Chondrocyte (in vitro differentiated cells): ENCODE measurements at places on chromosomes 1 and 21. TPM values are rescaled to one million over a fixed set of nuclear protein-coding genes. Genes with fewer than 3 reads are reported as not detected.

GRCh38 chr21:26453267-26453666 lies 119.8 kb downstream of the CYYR1 start:
- no peak for DNase-seq

METTL25B gene
- 11.4 to 17.1 TPM (median 14.1 TPM) in 3 replicates for total RNA-seq

DNA sequence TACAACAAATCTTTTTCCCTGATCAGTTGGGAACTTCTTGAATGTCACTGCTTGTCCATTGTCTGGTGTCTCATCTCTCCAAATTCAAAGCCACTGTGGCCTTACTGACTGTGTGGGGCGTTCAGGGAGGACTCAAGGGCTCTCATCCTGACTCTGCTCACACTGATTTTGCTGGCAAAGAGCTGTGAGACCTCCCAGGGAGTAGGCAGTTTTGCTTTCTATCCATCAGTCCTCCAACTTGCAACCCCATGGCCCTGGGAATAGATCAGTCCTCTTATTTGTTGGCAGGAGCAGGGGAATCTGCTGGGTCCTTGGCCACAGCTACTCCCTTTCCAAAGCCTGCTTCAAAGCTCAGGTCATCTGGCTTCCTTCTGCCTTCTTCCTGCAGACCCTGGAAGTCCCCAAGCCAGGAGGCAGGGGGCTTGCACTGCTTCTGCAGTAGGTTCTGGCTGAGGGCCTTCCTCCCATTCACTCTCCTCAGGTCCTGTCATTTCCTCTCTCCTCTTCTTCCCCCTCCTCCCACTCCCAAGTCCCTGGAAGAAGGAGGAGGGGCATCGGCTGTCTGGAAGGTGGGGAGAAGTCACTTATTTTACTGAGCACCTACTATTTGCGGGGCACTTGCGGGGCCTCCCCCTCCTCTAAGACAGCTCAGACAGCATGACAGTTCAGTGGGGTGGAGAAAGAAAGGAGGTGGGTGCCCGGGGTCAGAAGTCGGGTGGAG lies 876 bp upstream of the NAV1 start:
- no peak for DNase-seq

DNA sequence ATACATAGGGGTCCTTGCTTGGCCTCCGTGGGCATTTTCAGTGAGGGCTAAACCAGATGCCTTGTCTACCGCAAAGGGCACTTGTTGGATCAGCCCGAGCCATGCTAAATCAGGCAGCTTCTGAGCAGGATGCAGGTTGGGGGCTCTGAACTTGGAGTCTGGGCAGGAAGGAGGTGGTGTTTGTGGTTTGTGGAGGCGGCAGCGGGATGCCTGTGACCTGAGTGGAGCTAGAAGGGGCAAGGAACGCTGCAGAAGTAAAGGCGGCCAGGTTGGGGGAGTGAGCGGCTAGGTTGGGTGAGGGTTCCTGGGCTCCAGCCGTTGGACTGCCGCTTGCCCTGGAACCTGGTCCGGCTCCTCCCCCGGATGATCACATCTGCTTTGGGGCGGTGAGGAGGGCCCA lies 183.9 kb downstream of the CAMTA1 start:
- no peak for DNase-seq

- no peak for DNase-seq
Measured at GRCh38 chr1:72521659-72522058, 239.3 kb upstream of the NEGR1 start.

PROX1 gene
- 0.28 to 0.36 TPM (median 0.32 TPM) in 3 replicates for total RNA-seq

GRCh38 chr21:45496151-45496967 lies 45.9 kb downstream of the SLC19A1 start:
- DNase-seq, result peak; percentile 78

DNA sequence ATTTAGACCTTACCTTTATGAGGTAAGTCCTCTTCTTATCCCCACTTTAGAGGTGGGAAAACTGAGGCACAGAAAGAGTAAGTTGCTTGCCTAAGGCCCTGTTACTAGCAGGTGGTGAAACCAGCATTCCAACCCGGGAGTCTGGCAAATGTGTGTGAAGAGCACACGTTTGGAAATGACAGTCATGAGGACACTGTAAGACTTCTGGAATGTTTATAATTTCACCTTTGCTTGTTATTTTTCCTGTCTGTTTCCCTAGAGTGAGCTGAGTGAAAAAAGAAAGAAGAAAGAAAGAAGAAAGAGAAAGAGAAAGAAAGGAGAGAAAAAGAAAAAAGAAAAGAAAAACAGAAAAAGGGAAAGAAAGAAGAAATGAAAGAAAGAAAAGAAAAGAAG lies 21.2 kb upstream of the LGALS8 start:
- DNase-seq, result no peak

GBP7 gene
- not detected in 3 replicates for total RNA-seq

- DNase-seq, result no peak
Measured at GRCh38 chr1:22142315-22143064, 407 bp downstream of the WNT4 start.

DNA sequence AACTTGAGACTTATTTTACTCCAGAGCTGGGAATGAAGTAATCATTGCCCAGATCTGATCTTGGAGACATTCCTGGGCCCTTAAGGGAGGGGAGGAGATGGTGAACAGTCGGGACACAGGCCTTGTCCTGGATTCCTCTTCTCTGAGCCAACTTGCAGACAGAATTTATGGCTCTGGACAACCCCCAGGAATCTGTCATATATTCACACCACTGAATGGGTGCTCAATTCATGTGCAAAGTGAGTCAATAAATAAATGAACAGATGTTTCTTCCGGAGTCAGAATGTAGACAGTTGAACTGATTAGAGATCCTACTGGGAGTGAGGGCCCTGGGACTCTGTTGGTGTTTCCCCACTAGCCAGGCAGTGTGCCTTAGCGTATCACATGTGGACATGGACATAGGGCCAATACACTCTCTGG lies 2.6 kb downstream of the TUFT1 start:
- DNase-seq, result no peak

GRCh38 chr1:84020151-84020550 lies 21.2 kb upstream of the TTLL7 start:
- DNase-seq, result no peak
